ENCODE measurements at places on chromosomes 12 and 14.

GRCh38 chr12:60803147-60803546, 1207.3 kb downstream of the SLC16A7 start:
- DNase-seq, result no peak

DNA sequence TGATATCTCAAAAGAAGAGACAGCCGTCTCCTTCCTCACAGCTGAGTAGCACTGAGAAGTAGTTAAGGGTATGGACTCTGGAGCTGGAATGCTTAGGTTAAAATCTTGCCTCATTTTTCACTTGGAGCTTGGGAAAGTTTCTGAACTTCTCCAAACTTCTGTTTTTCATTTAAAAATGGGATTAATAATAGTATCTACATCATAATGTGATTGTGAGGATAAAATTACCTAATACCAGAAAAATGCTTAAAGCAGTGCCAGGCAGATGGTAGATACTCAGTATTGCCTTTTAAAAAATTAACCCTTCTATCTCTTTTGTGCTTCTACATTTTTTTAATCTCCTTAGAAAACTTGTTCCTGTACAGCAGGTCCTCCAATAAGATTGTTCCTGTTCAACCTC, 63.1 kb downstream of the A2M start:
- no peak for DNase-seq

GRCh38 chr12:1918081-1918883, at the start of gene CACNA2D4:
Gene CACNA2D4 (minus strand): TSS chr12:1918652. CDS start chr12:1918473, 179 bp downstream.
- DNase-seq, result no peak

GRCh38 chr14:43001731-43002130, 1395.1 kb downstream of the LRFN5 start:
- no peak for DNase-seq

- DNase-seq, result no peak
Measured at GRCh38 chr14:95761436-95761835, 47.5 kb upstream of the TCL1A start.

DNA sequence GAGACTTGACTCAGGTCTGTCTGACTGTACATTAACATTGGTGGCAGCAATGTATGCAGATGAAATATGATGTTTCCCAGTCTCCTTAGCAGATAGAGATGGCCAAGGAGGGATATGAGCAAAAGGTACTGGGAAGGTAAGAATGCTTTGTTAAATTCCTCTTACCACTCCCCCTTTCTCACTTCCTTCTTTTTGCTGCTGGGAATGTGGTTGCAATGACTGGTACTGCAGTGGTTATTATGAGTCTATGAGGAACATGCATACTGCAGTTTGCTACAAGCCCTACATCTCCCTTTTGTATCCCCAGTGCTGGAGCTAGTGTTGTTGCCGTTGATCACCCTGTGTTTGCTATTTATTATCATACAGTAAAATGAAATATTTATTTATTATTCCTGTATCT, 35.9 kb downstream of the ALDH1L2 start:
- no peak for DNase-seq

- no peak for DNase-seq
Measured at GRCh38 chr12:78864870-78865463, 393 bp downstream of the SYT1 start.

DNA sequence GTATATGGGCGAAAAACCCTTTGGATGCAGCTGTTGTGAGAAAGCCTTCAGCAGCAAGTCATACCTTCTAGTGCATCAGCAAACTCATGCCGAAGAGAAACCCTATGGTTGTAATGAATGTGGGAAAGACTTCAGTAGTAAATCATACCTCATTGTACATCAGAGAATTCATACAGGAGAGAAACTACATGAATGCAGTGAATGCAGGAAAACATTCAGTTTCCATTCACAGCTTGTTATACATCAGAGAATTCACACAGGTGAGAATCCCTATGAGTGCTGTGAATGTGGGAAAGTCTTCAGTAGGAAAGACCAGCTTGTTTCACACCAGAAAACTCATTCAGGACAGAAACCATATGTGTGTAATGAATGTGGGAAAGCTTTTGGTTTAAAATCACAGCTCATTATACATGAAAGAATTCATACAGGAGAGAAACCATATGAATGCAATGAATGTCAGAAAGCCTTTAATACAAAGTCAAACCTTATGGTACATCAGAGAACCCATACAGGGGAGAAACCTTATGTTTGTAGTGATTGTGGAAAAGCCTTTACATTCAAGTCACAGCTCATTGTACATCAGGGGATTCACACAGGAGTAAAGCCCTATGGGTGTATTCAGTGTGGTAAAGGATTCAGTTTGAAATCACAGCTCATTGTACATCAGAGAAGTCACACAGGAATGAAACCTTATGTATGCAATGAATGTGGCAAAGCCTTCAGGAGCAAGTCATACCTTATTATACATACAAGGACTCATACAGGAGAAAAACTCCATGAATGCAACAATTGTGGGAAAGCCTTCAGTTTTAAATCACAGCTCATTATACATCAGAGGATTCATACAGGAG, 21.4 kb downstream of the ZNF268 start:
- DNase-seq, result no peak

- DNase-seq, result no peak
Measured at GRCh38 chr12:111600205-111600642, 1.1 kb upstream of the ATXN2 start.

DNA sequence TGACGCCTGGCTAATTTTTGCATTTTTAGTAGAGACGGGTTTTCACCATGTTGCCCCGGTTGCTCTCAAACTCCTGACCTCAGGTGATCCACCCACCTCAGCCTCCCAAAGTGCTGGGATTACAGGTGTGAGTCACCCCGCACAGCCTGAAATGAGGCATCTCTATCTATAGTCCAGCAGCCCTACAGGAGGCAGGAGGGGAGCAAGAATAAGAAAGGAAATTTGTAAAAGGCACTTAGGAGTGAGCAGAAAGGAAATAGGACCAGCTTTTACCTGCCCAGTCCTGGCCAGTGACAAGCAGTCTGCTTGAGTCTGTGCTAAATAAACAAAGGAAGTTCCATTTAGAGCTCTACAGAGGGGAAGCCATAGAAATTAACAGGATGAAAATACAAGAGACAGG, 15.0 kb upstream of the PSMA6 start:
- DNase-seq, result no peak

DNA sequence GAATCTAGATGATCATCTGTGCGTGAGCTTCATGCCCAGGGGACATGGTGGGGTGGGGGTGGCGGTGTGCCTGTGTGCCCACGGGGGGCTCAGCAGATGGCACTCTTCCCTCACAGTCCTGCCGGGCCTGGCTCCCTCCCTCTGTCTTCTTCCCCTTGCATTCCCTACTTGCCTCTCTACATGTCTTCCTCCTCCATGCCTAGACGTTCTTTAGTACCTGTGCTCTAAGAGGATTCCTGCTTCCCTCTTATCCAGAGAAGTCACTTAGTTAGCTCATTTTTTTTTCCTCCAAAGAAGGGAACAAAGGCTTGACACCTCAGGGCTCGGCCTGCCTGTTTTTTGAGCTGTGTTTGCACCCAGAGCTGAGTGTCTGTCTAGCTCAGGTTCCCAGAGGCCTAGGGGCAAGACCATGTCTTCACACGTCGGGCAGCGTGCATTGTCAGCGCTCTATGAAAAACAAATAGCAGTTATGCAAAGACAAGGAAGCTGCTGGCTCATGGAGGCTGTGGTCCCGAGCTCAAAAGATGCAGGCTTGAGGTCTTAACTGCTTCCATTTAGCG, 48.8 kb downstream of the NINJ2 start:
- no peak for DNase-seq

DNA sequence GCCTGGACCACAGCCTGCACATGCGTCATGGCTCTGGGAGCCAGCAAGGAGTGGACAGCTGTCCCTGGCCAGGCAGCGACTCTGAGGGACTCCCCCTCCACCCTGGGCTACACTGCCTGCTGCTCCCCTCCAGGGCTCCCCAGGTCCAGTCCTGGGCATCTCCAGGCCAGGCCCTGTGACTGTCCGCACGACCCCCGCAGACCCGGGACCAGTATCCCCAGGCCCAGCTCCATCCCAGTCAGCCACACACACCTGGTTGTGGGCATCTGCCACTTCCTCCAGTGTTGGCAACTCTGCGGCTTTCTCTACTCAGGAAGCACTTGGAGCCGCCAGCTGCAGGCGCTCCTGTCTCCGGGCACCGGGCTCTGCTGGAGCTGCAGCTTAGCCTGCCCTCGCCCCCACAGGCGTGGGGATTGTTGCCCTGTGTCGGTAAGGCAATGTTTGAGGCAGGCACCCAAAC, 2.4 kb downstream of the ULK1 start:
- DNase-seq, result no peak

DNA sequence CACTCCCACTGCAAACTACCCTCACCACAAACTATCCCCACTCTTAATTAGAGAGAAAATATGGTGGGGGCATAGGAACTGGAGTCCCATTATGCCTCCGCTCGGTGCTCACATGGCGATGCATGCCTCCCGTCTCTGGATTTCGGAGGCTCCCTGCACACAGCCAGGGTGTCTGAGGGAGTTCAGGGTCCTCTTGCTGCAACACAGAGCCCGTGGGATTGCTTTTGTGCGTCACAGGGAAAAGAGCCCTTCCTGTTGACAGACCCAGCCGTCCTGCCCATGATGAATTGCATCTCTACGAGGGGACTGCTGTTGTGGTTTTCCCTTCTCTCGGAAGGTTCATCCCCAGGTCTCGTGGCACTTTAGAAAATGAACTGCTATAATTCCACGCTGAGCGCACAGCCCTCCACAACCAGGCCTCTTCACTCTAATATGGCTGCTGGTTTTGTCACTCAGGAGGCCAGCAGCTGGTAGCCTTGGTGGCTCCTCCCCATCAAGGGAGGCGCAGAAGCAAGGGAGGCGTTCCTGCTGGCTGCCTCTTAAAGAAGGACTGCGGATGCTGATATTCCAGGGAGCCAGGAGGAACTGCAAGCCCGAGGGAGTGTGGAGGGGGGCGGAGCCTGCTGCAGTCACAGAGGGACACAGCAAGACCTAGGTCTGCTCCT, 158.0 kb downstream of the KCNA5 start:
- DNase-seq, result no peak

- DNase-seq, result no peak
Measured at GRCh38 chr12:30908722-30909348, 17.7 kb upstream of the TSPAN11 start.

- DNase-seq, result no peak
Measured at GRCh38 chr12:104108755-104109445, 29.1 kb downstream of the NFYB start.

- no peak for DNase-seq
Measured at GRCh38 chr14:91331721-91332120, 85.9 kb downstream of the CCDC88C start.

- DNase-seq, result no peak
Measured at GRCh38 chr12:59858508-59859170, 262.8 kb downstream of the SLC16A7 start.

- DNase-seq, result no peak
Measured at GRCh38 chr14:95356245-95356869, 36.6 kb upstream of the CLMN start.

DNA sequence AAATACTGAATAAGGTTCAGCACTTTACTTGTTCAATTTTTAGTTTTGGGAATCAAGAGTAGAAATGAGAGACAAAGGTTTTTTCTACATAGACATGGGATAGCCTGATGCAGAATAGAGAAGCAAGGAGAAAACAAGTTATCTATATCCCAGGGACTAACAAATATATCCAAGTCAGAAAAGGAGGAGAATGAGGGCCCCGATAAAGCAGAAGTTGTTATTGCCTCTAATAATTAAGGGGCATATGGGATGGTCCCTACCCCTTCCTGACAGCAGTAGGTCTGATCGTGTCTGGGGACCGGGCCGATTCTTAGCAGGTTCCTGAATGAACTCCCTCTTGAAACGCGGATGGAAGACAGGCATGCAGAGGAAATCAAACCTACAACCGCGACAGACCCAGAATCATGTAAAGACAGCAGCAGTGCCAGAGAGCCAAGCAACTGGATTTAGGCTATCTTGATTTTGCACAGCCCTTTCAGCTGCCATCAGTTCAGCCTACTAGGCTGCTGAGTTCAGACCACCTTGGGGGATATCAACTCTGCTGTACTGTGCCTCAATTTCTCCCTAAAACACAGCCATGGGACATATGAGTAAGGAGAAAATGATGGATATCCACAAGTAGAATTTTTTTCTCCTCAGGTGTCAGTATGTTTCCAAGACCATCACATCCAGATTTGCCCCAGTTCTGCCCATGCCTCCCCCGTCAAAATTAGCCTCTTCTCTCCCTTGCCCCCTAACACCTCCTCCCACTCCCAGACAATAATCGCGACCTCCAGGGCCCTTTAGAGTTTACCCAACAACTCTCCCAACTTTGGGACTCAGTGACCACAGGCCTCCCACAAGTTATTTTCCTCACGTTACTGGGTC, 706 bp downstream of the PRMT5 start:
- DNase-seq, result no peak

DNA sequence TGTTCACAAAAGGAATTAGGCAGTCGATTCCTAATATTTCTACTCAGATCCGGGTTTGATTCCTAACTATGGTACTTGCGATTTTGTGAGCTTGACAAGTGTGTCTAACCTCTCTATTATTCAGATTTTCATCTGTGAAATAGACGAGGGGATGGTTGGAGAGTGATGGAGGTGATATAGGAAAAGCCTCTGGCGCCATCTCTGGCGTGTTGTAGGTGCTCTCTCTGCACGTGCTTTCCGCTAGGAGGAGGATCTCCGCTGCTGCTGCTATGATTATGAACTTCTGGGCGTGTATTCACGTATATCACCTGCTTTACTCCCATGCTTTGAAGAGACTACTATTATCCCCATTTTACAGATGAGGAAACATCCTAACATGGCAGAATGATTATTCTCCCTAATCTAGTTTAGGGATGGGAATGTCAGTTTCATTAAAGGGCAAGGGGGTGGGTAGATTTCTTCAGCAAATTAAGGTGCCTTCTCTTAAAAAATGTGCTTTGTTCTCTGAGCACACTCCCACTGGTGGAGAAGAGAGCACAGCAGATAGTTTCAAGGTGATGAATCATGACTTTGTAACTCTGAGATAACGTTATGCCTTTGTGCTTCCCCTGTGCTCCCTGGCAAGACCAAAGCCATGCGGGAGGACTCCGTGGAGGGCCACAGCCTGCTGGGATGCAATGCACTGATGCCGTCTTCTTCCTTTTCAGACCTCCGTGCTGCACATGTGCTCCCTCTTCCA, 97.1 kb downstream of the PRIMA1 start:
- DNase-seq, result no peak

DNA sequence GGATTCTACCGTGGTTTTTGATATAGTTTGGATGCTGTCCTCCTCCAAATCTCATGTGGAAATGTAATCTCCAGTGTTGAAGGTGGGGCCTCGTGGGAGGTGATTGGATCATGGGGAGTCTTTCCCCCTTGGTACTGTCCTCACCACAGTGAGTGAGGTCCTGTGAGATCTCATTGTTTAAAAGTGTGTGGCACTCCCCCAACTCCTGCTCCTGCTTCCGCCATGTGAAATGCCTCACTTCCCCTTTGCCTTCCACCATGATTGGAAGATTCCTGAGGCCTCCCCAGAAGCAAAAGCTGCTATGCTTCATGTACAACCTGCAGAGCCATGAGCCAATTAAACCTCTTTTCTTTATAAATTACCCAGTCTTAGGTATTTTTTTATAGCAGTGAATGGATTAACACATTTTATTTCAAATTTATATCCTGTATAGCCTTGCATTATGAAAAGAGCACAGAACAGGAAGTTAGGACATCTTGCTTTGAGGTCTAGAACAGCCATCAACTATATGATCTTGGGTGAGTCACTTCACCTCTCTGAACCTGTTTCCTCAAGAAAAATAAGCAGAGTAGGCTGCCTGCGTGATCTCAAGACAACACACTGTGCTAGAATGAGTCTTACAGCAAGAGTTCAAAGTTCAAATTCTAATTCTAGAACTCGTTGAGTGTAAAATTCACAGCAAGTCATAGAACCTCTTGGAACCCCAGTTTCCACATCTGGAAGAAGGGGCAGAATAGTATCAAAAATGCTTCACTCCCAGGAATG, 160.9 kb upstream of the EEA1 start:
- DNase-seq, result no peak

- no peak for DNase-seq
Measured at GRCh38 chr12:31931796-31932715, 27.2 kb upstream of the RESF1 start.

Measured in cortex of kidney (tissue), 1 donor.